ENCODE measurements at places on chromosomes 5 and 9. TPM values are rescaled to one million over a fixed set of nuclear protein-coding genes. Genes with fewer than 3 reads are reported as not detected.
A peak's percentile ranks its signal among the peaks of the same experiment; 100 is the strongest.

MEIKIN gene
- total RNA-seq = not detected

DNA sequence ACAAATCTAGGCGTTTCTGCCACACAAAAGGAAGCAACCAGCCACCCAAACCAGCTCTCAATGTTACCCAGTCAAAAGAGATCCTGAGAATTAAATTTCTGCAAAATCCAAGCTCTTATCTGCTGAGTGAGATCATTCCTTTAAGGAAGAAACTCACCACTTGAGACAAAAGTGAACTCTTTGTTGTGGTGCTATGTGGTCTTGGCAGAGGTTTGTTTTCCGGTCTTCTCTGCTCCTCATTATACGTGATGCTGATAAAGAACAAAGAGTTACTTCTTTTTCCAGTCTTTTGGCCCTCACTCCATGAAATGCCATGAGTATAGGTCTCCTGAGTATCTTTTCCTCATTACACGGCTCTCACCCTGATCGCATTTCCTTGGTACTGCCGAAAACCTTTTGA is 82.1 kb downstream of the PRKACG start:
- DNase-seq = no peak
- no peaks in the 10 kb centered on the region for H3K4me1 ChIP-seq
- no peak overlapping the region for H3K4me3 ChIP-seq

- no peak for DNase-seq
- H3K4me1 ChIP-seq = no peaks in the 10 kb centered on the region
- no peak overlapping the region for H3K4me3 ChIP-seq
- H3K27me3 ChIP-seq = no peaks in the 10 kb centered on the region
- peak overlapping the region; percentile 11 for H3K27ac ChIP-seq
- no peaks in the 10 kb centered on the region for H3K36me3 ChIP-seq
These were observed 93.4 kb upstream of the ITGA2 start for GRCh38 chr5:52895572-52896413.

GRCh38 chr9:112925058-112925641 is 34.5 kb upstream of the SLC46A2 start:
- no peaks in the 10 kb centered on the region for H3K27me3 ChIP-seq
- no peaks in the 10 kb centered on the region for H3K36me3 ChIP-seq
- H3K27ac ChIP-seq = no peak overlapping the region
- H3K4me1 ChIP-seq = no peaks in the 10 kb centered on the region
- DNase-seq = peak; percentile 6

GRCh38 chr5:53482717-53483638 is 2.5 kb downstream of the FST start:
- H3K36me3 ChIP-seq = no peaks in the 10 kb centered on the region
- no peaks in the 10 kb centered on the region for H3K27me3 ChIP-seq
- H3K4me1 ChIP-seq = no peaks in the 10 kb centered on the region
- peak; percentile 68 for DNase-seq
- H3K4me3 ChIP-seq = peak overlapping the region; percentile 43
